ENCODE measurements at places on chromosomes 5 and 9.

DNA sequence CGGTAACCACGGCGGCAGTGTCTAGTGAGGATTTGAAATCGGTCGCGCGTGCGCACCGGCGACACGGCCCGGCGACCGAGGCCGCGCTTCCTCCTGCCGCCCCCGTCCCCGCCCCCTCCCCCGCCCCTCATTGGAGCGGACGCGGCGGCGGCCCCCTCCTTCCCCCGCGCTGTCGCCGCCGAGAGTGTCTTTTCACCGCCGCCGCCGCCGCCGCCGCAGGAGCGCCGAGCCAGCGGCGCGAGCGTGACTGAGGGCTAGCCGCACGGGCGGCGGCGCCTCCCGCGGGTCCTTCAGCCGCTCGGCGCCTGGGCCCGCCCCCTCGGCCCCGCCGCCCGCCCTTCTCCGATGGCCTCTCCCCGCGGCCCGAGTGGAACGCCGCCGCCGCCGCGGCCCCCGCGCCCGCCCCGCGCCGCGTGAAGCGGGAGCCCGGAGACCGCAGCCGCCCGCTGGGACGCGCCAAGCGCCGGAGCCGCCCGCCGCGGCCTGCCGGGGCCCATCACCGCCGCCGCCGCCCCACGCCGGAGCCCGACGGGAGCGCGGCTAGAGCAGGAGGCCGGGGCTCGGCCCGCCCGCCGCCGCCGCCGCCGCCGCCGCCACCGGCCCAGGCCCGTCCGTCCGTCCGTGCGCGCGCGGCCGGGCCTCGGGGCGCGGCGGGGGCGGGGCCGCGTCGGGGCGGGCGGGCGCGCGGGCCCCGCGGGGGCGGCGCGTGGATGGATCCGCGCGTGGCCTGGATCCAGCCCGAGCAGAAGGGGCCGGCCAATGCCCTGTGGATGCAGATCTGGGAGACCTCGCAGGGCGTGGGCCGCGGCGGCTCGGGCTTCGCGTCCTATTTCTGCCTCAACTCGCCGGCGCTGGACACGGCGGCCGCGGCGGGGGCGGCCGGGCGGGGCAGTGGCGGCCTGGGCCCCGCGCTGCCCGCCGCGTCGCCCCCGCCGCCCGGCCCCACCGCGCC lies at the start of gene TENT4A:
TENT4A (plus strand) TSS at position 159 of the 952 bp plus-strand sequence; CDS start at position 711, 552 bp downstream.
- no peak for DNase-seq

DNA sequence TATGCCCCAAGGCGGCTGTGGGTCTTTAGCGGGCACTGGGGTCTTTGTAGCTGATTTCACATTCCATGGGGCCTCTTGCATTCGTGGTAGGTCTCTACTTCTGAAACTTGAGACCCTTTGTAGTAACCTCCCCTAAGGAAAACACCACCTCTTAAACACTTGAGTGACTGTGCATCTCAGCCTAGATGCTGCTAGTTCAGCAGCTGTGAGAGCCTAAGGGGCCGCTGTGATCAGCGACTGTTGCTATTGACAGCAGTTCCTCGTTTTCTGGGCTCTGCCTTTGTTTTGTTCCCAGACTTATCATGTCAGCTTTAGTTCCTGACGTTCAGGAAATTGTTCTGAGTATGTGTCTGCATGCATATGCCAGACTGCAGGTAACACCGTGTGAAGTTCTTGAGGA lies 171.2 kb downstream of the HSPA4 start:
- no peak for DNase-seq

GRCh38 chr5:68110264-68110663 lies 105.3 kb upstream of the PIK3R1 start:
- DNase-seq = no peak

- no peak for DNase-seq
Observed at GRCh38 chr9:134182554-134183085, 18.3 kb upstream of the RNU6ATAC start.

DNA sequence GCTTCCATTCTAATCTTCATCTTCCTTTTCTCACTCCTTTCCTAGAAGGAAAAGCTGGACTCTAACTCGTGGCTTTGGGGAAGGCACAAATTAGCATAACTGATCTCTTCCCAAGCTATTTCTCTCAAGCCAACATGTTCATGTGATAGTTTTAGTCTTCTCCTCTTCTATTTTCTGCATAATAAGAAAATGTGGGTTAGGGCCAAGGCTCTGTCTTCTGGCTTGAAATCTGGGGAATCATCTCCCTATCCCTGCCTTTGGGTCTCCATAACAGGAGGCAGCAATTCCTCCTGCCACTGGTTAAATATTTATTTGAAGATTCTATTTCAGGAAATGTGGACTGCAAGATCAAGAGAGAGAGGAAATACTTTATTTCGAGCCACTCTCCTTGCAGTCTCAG lies 1669.6 kb downstream of the MAT2B start:
- DNase-seq = no peak

GRCh38 chr5:154284433-154284832 lies 93.9 kb downstream of the GALNT10 start:
- DNase-seq = no peak

DNA sequence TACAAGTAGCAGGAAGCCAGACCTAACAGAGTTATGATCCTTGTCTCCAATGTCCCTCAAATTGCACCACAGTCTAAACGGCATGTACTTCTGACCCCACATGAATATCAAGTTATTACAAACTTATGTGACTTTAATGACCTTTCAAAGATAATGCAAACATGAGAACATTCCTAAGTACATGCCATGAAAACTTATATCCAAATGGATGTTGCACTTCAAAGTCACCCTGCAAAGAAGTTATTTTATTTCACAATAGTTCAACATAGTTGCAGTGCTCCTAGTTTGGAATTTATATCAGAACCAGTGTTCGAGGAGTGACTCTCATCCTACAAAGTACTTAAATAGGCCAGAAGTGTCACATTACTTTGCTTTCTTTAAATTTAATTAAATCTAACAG lies 41.2 kb upstream of the ITGA1 start:
- DNase-seq = no peak

- peak; percentile 65 for DNase-seq
Observed at GRCh38 chr9:121399883-121400607, 30.0 kb upstream of the STOM start.

Measured in activated CD4-positive, alpha-beta T cell treated with anti-CD3 and anti-CD28 coated beads, Interleukin-2, Interleukin-4, amounts not matched to agents 100 ng/mL and 50 ng/mL, durations not matched to agents 16 hours and 8 hours (primary cell).